ENCODE measurements at places on chromosomes 11 and 22.

- no peak for DNase-seq
These were observed 25.9 kb upstream of the MMP13 start for GRCh38 chr11:102981324-102981910.

DNA sequence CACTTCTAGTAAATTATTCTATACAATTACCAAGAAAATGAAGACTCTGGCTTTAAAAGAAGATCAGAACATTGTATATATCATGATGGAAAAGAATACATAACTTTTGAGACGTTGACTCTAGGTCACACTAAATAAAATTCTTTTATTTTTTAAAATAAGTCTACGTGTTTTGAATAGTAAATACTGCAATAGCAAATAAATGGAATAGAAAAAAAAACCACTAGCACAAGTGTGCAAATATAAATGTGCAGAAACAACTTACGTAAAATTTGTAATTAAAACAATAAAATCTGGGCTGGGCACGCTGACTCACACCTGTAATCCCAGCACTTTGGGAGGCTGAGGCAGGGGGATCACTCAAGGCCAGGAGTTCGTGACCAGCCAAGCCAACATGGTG lies 17.9 kb downstream of the SIK3 start:
- DNase-seq = no peak

- DNase-seq = no peak
These were observed 1.6 kb downstream of the CBX7 start for GRCh38 chr22:39150848-39151215.

- DNase-seq = no peak
These were observed 60.5 kb downstream of the ADAMTS15 start for GRCh38 chr11:130508913-130509312.

- DNase-seq = no peak
These were observed 331.1 kb upstream of the ARHGAP42 start for GRCh38 chr11:100356035-100356434.

DNA sequence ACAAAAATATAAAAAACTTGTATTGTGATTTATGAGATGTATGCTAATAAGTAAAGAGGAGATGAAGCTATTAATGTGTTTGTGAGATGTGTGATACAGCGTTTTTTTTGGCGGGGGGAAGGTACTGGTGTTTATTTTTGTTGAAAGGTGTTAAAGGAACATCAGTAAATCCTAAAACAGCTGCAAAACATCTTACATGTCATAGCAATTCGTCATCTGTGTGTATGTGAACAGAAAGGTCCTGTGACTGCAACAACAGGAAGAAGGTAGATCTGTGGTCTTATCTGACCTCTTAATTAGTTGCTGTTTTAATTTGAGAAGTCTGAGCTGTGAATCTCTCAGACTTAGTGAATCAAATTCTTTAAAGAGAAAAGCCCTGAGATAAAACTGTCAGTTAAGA lies 1041.1 kb downstream of the JRKL start:
- no peak for DNase-seq

DNA sequence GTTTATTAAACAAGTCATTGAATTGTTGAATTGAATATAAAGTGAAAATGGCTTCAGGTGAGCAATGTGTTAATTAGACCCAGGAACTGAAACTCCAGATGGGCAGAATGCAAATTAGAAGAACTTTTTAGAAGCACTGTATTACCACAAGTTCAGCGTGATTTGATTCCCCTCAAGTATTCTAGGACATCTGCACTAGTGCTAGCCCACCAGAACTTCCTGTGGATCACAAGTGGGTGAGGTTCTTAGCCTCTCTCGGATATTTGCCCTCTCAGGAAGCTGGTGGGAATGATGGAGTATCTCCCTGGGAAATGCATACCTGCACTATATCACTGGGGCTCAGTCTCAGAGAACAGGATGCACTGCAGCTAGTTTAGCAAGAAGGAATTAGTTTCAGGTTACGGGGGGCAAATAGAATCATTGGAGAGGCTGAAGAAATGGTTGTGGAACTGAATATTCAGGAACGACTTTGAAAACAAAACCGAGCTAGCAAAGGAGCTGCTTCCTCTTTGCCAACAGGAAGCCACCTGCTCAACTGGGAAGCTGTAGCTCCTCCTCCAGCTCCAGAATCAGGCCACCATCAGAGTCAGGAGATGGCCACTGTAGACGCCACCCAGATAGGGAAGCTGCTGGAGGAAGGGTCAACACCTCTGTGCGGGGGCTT lies 74.3 kb downstream of the DHCR7 start:
- DNase-seq = no peak

GRCh38 chr11:108825381-108825780 lies 160.5 kb downstream of the DDX10 start:
- no peak for DNase-seq

DNA sequence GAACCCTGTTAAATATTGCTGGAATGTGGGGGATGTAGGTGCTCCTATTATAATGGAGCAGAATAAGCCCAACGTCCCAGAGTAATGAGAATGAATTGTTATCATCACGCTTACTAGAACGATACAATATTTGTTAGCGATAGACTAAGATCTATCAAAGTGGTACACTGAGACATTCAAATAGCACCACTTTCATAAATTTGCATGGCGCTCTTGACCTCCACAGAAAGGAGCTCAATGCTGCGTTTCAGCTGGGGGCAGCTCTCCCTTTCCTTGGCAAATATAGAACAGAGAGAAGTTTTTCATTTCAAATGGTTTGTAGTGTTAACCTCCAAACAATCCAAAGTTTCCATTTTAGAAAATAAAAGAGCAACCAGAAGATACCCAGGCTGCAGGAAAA lies 38.2 kb upstream of the BLID start:
- no peak for DNase-seq

DNA sequence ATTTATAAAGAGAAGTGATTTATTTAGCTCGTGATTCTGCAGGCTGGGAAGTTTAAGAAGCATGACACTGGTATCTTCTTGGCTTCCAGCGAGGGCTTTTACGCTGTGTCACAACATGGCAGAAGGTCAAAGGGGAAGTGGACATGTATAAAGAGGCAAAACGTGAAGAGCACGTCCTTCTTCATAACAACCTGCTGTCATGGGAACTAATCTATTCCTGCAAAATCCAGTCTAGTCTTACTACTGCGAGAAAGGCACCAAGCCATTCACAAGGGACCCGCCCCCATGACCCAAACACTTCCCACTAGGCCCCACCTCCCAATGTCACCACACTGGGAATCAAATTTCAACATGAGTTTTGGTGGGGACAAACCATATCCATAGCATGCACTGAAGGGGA lies 58.3 kb downstream of the AMOTL1 start:
- no peak for DNase-seq

DNA sequence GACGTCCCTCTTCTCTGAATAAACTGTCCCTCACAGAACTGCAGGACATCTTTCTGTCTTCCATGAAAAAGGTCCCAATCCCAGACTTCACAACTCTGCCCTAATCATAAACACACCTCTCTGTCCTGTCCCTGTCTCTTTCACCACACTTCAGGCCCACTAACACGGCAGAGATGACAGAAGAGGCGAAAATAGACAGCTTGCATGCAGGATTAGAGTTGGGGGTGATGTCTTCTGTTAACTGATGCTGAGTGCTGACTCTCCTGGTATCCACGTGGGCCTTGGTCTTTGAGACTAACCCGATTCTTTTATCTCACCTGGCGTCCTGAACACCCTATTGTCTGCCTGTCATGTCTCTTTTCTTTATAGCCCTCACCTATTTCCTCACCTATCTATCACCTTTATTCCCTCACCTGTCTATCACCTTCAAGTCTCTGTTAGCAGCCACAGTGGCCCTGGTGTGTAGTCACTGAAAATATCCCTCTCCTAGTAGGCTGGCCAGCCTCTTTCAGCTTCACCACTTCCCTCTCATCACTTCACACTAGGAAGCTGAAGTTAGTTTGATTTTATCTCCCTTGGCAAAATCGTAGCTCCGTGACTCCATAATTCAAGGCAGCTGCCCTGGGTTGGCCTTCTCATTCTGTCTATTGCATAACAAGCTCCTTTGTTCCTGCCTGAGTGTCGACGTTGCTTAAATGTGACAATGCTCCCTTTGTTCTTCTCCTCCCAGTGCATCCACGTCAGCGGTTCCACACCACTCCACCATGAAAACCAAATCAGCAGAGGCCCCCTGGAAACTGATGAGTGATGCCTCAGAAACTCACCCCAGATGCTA lies 30.6 kb upstream of the DRD2 start:
- DNase-seq = no peak

- DNase-seq = no peak
These were observed 450.5 kb upstream of the CCDC90B start for GRCh38 chr11:83736684-83737083.
